OCI-M1 (cell line): ENCODE measurements at places on chromosomes 5 and 9.

DNA sequence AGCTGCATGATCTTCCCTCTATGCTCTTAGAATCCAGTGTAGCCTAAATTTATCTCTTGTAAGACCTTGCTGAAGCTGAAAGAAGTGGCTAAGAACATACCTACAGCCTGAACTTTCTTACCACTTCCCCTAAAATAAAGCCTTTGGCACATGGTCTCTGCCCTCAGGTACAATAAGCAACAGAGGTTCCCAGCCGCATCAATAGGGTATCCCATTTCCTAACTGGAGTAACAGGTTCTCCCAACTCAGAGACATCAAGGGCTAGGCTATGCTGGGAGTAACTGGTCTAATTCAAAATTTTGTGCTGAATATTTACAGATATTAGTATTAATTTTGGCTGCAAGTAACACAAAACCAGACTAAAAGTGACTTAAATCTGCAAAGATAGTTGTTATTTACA is 335.8 kb upstream of the TRPC7 start:
- DNase-seq = no peak

DNA sequence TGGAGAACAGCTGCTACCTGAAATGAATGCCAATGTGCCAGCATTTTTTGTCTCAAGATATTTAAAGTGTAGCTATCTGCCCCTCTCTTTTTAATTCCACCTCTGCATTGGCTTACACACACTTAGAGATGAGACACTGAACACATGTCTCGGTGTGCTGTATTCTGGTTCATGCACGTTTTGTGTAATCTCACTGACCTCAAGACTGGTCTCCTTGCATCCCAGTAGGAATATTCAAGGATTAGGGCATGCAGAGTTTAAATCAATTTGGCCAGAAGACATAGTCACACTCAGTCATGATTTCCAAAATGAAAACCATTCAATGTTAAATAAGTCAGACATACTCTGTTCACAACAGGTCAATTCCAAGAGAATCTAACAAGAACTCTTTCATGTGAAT is 561.8 kb upstream of the TUSC1 start:
- DNase-seq = no peak

DNA sequence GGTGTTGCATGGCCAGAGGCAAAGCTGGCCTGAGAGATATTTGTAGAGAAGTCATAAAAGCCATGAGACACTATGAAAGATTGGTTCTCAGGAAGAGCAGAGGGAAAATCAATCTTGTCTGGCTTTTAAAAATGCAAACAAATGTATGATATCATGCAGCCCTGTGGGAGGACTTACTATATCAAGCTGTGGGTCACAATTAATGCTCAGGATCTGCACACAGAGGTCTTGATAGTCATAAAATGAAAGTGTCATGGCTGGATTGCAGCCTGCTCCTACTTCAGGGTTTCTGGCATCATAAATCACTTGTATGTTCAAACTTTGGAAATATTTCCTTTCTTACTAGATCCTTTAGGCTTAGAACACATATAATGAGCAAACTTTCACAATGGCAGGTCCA is 151.5 kb downstream of the SEMA6A start:
- no peak for DNase-seq

- no peak for DNase-seq
Measured at GRCh38 chr9:34384368-34385165, 7.9 kb upstream of the MYORG start.

DNA sequence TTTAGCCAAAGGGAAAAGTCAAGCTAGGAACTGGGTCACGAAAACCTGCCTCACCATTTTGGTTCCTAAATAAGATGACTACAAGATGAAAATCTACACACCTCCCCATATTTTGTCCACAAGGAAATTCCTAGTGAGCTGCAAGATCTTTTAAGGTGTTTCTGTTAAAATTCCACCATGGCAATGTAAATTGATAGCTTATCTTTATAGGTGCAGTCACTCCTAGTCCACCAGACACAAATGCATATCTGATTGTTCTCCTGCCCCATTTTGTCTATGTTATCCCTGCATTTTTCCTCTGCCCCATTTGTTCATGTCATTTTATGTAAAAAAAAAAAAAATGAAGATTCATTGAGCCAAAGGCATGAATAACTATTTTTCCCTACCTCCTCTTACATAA is 41.1 kb upstream of the SELENOP start:
- DNase-seq = no peak

- DNase-seq = no peak
Measured at GRCh38 chr5:158202801-158203200, 343.9 kb upstream of the CLINT1 start.

DNA sequence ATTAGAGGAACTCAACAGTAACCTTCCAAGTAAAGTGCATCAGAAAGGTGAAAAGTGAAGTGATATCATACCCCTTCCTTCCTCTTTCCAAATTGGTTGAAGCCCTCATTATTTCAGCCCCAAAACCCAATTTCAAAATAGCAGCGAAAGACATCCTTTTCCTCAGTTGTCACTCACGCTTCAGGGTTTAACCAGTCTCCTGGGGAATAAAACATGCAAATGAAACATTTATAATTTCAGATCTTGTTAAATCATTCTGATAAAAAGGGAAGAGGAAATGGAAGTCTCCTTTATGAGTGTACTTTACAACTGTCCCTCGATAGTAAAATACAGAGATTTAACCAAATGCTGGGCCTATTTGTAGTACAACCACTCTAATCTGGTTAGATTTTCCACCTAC is 22.5 kb downstream of the TRPM6 start:
- DNase-seq = no peak

- no peak for DNase-seq
Measured at GRCh38 chr5:68950125-68950524, 143.7 kb upstream of the SLC30A5 start.

DNA sequence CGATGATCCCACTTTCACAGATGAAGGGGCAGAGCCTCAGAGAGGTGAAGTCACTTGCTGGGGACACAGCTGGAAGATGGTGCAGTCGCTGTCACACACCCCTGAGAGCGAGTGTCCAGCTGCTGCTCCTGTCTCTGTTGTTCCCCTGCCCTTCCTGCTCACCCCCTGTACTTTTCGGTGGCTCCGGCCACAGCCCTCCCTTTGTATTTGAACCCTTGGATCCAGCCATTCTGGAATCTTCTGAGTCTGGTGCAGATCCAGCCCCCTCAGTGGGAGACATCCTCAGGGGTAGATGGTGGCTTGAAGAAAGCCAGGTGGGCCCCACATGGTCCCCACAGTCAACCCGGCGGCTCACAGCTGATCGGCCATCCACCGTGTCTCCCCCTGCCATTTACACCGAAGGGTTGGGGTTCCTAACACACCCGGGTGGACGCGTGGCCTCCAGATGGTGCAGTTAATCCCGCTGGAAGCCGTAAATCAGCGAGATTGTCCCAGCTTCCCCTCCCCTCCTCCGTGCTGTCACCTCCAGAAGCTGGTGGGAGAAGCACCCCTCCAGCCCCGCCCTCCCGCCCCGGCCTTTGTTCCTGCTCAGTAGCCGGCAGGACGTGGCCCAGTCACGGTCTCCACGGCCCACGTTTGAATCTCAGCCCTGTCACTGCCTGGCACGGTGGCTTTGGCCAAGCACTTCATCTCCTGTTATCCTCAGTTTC is 204.8 kb downstream of the C9orf50 start:
- no peak for DNase-seq

DNA sequence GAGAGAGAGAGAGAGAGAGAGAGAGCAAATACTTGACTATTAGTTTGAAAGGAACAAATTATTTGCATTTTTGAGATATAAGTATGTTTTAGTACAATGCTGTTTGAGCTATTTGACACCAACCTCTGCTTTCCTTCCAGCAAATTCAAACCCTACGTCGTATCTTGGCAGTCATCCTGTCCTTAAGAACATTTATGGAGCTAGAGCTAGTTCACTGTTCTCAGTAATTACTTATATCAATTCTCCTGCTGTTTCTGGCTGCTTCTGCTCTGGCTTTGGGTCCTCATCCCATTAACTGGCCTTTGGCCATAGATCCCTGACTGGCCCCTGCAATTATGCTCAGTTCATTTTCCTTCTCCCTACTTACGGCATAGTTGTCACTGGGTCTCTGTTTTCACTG is 19.9 kb upstream of the ERAP2 start:
- DNase-seq = no peak

DNA sequence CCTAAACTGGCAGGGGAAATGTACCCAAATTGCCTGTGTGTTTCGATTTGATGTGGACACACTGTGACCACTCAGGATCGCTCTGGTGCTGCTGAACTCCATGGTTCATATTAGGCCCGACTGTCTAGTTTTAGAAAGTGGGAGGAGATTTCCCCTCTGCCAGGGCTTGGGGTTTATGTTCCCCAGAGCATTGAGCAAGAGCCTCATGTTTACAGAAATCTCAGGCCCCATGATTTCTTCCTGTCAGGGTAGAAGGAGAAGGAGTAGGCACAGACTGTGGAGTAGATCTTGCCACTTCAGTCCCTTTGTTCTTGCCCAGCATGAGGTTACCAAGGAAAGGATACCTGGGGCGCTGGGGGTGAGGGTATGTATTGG is 40.8 kb upstream of the GLRX start:
- DNase-seq = no peak

GRCh38 chr5:32990593-32991420 is 279.7 kb downstream of the NPR3 start:
- no peak for DNase-seq

- DNase-seq = no peak
Measured at GRCh38 chr9:129071526-129072126, 9.3 kb upstream of the DOLPP1 start.

DNA sequence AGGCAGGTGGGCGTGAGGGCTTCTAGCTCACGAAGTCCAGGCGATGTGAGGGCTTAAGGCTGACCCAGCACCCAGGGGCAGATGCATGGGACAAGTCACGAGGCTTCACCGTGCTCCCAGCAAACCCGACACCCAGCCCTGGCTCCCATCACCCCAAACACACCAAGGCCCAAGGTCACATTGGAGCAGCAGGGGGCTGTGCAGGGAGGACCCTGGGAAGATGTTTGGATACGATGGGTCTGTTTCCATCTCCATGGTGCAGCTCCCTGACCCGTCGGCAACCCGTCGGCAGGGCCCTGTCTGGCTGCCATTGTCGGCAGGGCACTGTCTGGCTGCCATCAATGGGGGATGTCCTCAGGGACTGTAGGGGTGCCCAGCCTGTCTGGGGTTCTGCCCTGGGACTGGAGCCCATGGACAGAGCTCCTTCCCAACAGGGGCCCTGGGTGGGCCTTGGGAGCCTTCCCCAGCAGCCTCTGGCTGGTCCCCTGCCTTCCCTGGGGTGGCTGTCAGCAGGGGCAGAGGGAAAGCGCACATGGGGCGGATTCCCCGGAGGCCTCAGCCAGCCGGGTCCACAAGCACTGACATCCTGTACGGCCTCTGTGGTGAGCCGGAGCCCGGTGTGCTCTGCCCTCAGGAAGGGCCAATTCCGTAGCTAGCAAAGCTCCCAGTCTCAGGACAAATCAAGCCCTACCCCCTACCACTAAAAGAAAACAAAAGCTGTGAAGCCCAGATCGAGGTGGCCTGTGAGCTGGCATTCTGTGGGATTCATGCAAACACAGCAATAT is 47.1 kb downstream of the NACC2 start:
- no peak for DNase-seq

- no peak for DNase-seq
Measured at GRCh38 chr9:505741-506059, 291.0 kb downstream of the DOCK8 start.

DNA sequence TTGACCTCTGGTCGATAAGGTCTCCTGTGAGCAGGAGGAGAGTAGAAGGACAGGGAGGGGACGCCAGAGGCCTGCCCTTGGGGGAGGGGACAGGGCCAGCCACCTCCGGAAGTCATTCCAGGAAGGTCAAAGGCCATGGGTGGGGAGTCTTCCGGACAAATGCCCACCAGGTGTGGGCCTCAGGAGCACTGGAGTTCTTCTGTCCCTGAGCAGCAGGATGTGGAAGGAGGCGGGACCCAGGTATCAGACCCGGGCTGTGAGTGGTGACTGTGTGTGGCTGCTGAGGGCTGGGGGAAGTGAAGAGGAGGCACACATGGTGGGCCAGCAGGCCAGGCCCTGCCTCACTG is 13.9 kb downstream of the FGF18 start:
- no peak for DNase-seq

- DNase-seq = no peak
Measured at GRCh38 chr5:174311121-174311520, 265.6 kb downstream of the NSG2 start.

DNA sequence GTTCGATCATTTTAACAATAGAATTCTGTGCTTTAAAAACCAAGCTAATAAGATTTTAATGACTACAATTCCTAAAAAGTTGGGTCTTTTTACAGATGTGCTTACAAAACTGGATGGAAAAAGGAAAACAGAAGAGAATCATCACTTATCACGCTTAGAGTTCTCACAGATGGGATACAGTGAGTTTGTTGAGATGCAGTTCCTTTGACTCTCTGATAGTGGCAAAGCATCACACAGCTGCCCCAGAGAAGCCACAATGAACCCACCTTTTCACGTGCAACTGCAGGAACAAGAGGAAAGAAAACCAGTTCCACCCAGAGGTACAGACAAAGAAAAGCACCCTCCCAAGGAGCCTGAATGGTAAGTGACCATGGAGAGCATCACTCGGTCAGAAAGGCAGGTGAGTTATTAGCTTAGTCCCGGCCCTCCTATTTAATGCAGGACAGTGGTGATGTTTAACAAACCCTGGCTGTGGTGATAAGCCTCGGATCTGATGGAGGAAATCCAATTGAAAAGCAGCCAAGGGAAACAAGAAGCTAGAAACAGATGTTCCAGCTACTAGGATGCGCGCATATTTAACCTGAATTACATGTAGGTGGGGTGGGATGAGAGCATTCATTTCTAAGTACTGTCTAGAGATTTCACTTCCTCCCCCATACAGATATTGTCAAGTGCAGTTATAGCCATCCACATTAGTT is 167.7 kb downstream of the TARS1 start:
- no peak for DNase-seq

DNA sequence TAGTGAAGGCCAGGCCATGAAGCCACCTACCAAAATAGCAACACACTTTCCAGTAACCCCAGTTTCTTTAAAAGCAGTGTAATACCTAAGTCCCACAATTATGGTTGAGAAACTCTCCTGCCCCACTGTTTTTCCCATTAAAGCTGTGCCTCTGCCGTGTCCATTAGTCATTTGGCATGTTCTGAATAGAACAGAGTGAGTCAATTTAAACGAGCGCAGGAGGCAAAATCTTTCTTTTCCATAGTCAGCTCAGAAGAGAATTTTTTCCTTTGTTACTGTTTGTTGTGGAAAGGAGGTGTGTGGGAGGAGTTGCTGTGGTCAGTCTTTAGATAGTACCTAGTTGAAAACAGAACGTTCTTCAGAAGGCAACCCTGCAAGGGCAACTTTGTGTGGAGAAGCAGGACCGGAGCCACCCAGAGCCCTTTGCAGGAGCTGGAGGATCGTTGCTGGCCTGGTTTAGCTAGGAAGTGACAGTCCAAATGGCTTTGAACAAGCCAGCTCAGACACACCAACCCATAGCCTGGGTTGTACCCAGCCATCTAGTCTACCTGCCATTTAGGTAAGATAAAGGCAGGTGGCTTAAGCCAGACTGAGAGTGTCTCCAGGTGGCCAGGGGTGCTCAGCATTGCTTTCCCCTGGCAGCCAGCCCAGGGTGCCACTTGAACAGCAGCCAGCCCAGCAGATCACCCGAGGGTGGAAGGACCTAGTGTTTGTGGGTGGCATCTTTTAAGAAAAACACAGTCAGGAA is 30.4 kb downstream of the GADD45G start:
- DNase-seq = no peak

GRCh38 chr5:123496892-123497291 is 15.1 kb upstream of the CSNK1G3 start:
- no peak for DNase-seq

- no peak for DNase-seq
Measured at GRCh38 chr5:126368239-126368812, 54.9 kb upstream of the GRAMD2B start.

GRCh38 chr9:27602954-27603353 is 29.7 kb upstream of the C9orf72 start:
- DNase-seq = no peak
